ENCODE measurements at places on chromosomes 16 and 17.

- DNase-seq, result no peak
Measured at GRCh38 chr16:63312346-63312745, 1276.1 kb upstream of the CDH8 start.

DNA sequence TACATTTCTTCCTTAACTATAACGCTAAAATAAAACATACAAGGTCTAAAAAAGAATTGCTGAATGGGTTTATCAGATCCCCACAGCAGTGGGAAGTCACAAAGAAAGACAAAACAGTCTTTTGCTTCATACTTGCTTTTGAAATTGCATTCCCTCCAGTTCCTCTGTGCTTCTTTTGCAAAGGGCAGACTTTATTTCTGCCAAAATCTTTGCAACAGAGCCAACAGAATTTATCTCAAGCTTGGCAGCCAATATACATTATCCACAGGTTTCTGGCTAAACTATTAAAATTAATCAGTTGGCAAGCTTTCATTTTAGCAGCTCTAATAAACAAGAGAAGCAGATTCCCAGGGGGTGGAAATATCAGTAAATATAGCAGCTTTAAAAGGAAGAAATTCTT is 378.9 kb upstream of the CA10 start:
- DNase-seq, result no peak

- no peak for DNase-seq
Measured at GRCh38 chr16:27951489-27952120, 111.9 kb downstream of the GSG1L start.

DNA sequence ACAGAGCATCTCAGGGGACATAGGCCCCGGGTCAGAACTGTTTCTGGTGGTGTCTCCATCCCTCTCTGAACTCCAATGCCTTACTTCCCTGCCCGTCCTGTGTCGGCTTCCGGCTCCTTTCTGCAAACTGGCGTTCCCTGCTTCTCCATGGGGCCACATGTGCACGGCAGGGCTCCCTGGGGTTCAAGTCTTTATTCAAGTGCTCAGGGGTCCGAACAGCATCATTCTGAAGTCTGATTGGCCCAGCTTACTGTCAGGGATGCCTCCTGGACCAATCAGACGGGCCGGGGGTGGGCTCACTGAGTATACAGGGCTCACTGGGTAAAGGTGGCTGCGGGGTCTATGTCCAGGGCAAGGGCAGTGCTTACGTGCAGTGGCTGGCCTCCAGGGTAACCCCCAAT is 17.1 kb downstream of the C16orf82 start:
- no peak for DNase-seq

DNA sequence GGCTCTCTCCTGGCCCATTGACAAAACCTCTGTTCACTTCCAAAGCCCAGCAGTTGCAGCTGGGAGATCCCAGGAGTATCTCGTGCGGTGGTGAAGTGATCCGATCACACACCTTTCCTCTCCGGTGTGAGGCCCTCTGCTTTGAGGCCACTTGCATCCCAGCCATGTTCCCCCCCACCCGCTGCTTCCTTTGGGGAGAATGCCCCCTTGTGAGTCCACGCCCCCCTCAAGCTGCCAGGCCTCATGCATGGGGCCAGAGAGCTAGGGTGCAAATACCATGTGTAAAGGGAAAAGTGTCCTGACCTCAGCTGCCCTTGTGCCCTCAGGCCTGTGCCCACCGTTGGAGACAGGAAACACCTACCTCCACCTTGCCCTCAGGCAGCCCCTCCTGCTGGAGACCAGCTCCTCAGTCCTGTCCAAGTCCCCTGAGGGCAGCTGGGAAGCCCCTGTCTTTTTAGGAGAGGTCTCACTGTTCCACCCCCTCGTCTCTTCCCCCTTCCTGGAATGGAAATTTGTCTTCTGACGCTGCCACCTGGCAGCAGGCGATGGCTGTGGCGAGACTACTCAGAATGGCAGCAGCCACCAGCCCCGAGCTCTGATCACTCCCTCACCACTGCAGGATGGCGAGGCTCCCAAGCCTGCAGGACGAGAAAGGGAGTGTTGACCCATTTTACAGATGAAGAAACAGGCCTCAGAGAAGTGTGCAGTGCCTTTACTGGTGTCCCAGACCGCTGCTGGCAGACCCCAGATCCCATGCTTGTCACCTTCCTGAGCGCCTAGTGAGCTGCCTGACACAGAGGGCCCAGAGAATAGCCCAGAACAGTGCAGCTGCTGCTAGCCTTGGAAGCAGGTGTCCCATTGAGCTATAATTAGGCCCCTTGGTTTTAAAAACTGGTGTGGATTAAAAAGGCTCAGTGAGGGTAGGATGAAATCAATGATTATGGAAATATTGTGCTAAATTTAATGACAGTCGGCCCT is 120.6 kb upstream of the CACNG5 start:
- no peak for DNase-seq

- no peak for DNase-seq
Measured at GRCh38 chr17:50890675-50891516, 24.7 kb upstream of the TOB1 start.

DNA sequence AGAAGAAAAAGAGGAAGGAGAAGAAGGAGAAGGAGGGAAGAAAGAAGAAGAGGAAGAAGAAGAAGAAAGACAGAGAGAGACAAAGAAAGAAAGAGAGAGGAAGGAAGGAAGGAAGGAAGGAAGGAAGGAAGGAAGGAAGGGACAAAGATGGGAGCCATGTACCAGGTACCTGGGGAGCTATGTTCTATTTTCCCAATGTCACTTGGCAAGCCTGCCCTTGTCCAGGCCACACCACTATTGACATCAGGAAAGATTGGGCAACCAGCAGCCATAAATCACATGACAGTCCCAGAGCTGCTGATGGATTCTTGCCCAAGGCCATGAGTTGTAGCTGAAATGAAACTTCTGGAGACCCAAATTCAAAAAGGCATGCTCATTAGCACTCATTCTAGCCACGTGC is 2.7 kb upstream of the CES1 start:
- no peak for DNase-seq

DNA sequence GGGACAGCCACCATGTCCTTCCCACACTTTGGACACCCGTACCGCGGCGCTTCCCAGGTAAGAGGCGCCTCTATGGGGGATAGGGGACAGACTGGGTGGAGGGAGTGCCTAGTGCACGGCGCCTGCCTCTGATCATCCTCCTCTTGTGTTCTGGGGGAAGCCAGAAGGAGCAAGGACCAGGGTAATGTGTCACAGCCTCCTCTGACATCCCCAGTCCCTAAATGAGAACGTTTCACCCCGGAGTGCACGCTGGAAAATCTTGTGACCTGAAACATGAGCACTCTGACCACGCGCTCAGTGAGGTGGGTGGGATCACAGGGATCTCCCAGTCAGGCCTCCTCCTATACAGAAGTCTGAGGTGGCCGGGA is 1.1 kb downstream of the IRX6 start:
- DNase-seq, result no peak

GRCh38 chr16:23516366-23517137 is 6.3 kb upstream of the GGA2 start:
- DNase-seq, result no peak

DNA sequence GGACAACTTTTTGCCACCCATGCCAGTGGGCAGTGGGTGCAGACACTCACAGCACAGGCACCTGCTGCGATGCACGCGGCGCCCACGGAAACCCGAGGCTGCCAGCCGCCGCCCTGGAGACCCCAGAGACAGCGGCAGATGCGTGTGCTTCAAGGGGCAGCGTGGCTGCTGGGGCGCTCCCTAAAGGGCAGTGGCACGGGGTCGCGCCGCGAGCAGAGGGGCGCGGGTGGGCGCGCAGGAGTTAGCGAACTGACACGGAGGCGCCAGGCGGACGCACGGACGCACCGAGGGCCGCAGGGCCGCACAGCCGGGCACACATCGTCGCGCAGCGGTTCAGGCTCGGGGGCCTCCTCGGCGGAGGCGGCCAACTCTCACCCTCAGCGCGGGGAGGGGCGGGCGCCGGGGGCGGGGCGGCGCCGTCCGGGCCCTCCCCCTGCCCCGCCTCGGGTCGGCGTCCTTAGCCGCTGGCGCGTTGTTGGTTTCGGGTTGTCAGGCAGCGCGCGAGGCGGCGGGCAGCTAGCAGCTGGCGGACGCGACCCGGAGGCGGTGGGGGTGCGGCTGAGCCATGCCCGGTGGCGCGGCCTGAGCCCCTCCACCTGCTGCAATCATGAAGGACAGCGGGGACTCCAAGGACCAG is at the start of gene KIF19:
Gene KIF19 (plus strand): TSS at position 484 of the 637 bp plus-strand sequence. CDS start 124 bp downstream, at position 608.
- no peak for DNase-seq

DNA sequence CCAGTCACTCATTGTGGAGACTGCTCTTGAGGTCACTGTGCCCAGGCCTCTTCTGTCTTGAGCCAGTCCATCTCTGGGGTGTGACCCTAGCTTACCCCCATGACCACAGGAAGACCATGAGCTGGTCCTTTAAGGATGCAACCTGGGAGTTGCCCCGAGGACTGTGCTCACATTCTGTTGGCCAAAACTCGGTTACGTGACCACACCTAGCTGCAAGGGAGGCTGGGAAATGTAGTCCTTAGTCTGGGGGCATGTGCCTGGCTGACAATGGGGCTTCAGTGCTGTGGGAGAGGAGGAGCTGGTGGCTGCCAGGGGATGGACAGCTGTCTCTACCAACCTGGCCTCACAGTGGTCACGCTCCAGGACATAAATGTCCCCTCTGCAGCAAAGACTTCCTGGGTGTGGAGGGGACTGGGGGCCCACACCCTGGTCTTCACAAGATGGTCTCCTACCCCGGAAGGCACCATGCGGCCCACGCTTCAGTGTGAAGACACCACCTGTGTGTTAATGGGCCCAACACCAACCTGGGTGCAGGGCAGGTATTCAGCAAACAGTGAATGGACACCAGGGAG is 55.4 kb downstream of the JPH3 start:
- DNase-seq, result no peak

- no peak for DNase-seq
Measured at GRCh38 chr16:23801378-23801777, 34.4 kb upstream of the PRKCB start.

- DNase-seq, result no peak
Measured at GRCh38 chr17:55433029-55433628, 11.5 kb upstream of the MMD start.

DNA sequence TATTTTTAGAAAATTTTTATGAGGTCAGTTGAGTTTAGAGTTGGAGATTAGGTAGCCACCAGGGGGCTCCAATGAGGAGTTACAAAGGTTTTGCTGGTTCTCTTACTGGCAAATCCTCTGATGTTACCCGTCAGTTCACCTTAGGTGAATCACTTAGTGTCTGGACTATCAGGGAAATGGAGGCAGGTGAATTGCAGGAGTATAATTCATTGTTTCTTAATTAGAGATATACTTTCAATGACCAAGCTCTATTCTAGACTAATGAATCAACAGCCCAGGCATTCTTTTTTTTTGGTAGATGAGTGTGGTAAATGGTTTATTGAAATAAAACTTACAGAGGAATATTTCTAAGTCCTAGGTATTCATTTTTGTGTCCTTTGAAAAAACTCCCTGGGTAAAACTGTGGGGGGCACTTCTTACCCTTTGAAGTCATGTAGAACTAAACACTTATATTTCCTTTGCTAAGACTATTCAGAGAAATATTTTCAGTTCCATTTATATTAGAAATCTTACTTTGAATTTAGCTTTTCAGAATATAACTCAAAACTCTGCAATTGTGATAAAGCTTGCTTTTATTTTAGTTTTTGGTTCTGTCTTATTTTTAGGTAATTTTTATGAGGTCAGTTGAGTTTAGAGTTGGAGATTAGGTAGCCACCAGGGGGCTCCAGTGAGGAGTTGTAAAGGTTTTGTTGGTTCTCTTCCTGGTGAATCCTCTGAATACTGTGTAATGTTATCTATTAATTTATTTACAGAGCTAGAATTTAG is 17.7 kb downstream of the PSMD11 start:
- DNase-seq, result no peak

- DNase-seq, result no peak
Measured at GRCh38 chr17:4631836-4632580, 9.5 kb downstream of the ALOX15 start.

GRCh38 chr17:33939959-33940358 is 315.1 kb upstream of the CCL2 start:
- DNase-seq, result no peak

DNA sequence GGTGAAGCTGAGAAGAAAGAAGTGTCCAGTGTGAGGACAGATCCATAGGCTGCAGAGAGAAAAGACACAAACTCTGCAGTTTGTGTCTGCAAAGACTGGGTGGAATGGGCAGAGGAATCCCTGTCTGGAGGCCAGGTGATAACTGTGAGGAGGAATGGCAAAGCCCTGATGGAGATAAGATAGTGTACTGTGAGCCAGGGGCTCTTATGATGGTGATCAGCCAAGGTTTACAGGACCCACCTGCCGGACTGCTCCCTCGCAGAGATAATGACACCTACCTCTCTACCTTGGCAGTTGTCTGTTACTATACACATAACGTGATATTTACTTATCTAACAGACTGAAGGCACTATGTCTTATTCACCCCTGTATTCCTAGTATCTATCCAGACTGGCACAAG is 92.6 kb upstream of the ASIC2 start:
- no peak for DNase-seq

- no peak for DNase-seq
Measured at GRCh38 chr16:78639775-78640174, 540.3 kb downstream of the WWOX start.

- no peak for DNase-seq
Measured at GRCh38 chr16:84780544-84781376, 39.0 kb upstream of the CRISPLD2 start.

GRCh38 chr17:3735515-3735914 is 11.8 kb downstream of the HASPIN start:
- no peak for DNase-seq

- no peak for DNase-seq
Measured at GRCh38 chr17:37299257-37299980, 76.4 kb upstream of the C17orf78 start.

DNA sequence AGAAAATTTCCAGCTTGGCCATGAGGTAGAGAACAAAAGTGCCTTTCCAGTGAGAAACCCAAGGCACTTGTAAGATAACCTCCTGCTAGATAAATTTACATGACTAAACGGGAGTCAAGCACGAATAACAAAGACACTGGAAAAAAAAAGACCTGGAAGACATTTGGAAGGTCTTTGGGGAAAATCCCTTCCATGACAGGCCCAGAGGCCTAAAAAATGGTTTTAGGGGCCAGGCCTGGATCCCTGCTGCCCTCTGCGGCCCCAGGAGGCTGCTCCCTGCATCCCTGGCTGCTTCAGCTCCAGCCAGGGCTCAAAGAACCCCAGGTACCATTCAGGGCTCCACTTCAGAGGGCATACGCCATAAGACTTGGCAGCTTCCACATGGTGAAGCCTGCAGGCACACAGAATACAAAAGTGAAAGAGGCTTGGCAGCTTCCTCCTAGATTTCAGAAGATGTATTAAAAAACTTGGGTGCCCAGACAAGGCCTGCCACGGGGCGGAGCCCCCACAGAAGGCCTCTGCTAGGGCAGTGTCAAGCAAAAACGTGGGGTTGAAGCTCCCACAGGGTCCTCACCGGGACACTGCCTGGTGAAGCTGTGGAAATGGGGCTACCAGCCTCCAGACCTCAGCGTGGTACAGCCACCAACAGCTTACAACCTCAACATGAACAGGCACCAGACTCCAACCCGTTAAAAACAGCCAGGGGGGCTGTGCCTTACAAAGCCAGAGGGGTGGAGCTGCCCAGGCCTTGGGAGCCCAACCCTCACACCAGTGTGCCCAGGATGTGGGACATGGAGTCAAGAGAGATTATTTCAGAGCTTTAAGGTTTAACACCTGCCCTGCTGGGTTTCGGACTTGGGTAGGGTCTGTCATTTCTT is 77.1 kb downstream of the SDK2 start:
- DNase-seq, result no peak
